ENCODE measurements at places on chromosomes 6 and 20. TPM values are rescaled to one million over a fixed set of nuclear protein-coding genes. Genes with fewer than 3 reads are reported as not detected.

DNA sequence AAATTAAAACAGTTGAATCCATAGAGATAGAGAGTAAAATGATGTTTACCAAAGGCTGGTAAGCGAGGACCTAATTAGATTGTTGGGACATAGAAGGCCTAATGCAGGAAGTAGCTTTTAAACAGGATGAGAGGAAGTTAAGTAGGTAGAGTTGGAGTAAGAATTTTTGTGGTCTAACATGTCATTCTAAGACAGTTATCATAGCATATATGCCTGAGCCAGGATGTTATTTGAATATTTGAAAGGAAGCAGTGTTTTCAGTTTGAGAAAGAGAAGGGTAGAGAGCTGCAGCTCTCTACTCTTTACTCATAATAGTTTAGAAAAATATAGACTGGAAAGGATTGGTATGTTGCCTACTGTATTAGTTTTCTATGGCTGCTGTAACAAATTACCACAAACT, 121.6 kb downstream of the MEI4 start:
- no peak for DNase-seq

CDH26 gene
- total RNA-seq = 1.1 TPM

- DNase-seq = no peak
These were observed 47.8 kb downstream of the MYH7B start for GRCh38 chr20:35003211-35004031.

- DNase-seq = no peak
These were observed 19.8 kb downstream of the PTK7 start for GRCh38 chr6:43095939-43096338.

GRCh38 chr6:89927264-89927663, 33.0 kb downstream of the GJA10 start:
- no peak for DNase-seq

GRCh38 chr20:2873747-2874041, 413 bp downstream of the PTPRA start:
- peak; percentile 13 for DNase-seq

Measured in Calu3 (cell line).